Stimulated activated CD4-positive, alpha-beta T cell treated with anti-CD3 and anti-CD28 coated beads, Interleukin-15, amount 100 ng/mL, for 1 hour (primary cell): ENCODE measurements at places on chromosomes 2 and 18.

GRCh38 chr2:157790780-157791179 lies 85.3 kb downstream of the ACVR1 start:
- DNase-seq: no peak

DNA sequence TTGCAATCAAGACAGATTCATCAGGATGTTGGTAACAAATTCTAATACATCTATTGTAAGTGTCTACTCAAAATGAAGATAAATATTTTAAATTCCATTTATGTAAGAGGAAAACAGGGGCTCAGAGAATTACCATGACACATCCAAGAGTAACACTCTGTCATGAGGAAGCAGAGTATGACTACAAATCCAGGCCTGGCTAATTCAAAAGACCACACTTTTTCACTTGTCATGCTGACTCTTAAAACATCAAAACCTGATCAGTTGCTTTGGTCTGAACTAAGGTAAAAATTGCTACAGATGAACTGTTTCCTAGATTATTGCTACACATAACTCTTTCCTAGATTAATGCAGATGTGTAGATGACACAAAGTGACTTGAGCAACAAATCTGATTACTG lies 880.6 kb downstream of the TSN start:
- DNase-seq: no peak

DNA sequence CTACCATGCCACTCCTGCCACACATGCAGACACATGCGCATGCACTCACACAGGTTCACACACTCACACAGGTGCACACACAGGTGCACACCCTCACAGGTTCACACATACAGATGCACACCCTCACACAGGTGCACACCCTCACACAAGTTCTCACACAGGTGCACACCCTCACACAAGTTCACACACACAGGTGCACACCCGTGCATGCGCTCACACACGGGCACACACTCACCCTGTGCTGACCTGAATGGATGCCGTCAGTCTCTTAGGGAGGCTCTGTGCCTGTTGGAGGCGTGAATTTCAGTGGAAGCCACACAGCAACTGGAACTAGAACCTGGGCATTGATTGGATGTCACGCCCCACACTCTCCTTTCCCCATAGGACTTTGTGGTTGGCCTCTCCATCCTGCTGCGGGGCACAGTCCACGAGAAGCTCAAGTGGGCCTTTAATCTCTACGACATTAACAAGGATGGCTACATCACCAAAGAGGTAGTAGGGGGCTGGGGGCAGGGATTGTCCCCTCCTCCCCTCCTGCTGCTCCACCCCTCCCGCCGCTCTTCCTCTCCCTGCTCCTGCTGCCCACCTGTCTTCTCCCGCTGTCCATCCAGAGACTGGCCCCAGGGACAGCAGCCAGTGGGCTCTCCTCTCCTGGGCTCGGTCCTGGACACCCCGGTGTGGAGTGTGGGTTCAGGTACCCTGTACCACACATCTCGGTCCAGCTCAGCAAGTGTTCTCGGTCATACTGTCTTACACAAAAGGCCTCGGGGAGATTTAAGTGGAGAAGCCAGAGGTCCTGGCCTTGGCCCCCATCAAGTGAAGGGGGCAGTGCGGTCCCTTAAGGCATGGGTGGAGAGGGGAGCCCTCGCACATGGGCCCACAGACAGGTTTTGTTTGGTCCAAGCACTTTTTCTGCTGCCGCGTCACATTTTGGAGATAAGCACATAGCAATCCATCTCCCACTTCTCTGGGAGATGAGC lies 21.0 kb upstream of the FAHD2A start:
- no peak for DNase-seq

- no peak for DNase-seq
These were observed 1128.2 kb downstream of the BCL11A start for GRCh38 chr2:59425247-59425646.

- no peak for DNase-seq
These were observed 630.7 kb upstream of the HS6ST1 start for GRCh38 chr2:128949360-128949759.

- DNase-seq: no peak
These were observed 165.0 kb upstream of the SMIM21 start for GRCh38 chr18:75592527-75592926.

DNA sequence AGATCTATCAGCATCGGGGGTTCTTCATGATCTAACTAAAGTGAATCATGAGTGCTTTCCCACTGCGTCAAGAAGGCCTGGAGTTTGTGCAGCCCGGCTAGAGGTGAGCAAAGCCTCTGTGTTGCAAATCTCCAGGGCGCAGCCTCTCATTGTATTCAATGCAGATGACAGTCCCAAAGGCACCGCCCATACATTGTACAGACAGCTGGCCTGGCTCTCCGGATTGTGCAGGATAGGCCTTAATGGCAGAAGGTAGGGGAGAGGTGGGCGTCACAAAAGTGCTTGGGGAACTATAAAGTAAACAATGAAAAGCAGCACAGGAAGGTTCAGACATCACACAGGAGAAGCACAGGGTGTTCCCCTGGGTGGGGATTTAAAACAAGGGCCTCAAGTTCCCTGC lies 907 bp upstream of the GYPC start:
- DNase-seq: no peak

DNA sequence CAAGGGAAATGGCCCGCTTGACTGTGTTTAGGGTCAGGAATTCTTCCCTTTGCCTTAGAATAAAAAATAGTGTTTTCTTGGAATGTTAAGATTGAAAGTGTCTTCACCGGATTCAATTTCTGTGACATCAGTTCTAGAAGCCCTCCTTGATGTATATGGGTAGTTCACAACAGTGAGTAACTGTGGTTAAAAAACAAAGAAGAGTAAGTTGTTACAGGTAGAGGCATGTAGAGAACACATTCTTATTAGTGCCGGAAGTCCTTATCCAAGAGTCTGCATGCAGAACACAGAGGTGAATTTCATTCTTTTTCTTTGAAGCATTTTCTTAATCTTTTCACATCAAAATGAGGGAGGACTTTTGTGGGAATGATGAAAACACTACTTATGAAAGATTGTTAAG lies 105.5 kb downstream of the FMNL2 start:
- no peak for DNase-seq

- DNase-seq: no peak
These were observed 39.7 kb downstream of the ADI1 start for GRCh38 chr2:3479430-3480320.

DNA sequence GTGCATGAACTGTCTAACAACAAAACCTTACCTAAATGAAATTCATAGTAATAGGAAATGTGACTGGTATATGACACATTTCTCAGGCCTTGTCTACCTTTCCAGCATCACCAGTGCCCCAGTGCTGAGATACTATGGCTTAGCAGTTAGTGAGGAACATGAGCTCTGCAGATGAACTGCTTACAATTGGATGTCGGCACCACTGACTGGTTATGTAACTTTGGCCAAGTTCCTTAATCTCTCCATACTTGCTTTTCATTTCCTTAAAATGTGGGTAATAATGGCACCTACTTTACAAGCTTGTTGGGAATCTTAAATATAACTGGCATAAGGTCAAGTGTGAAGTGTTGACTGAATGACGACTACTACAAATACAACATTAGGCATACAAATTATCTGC lies 136.3 kb downstream of the OLA1 start:
- no peak for DNase-seq

DNA sequence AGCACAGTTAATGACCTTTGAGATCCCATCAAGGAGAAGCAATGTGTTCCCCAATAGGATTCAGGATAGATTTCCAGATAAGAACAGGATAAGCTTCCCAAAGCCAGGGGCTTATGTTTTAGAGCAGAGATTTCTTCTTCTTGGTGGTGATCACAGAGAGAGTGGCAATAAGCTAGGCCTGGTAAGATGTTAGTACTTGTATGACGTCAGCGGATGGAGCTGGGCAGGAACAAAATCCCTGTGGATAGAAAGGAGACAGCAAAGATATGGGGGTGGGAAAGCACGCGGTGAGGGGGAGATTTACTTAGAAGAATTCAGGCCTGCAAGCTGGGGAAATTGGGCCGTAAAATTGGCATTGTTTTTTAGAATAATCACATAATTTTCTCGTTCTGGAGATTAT lies 323.0 kb downstream of the MTX2 start:
- no peak for DNase-seq

GRCh38 chr2:152222975-152223637 lies 47.5 kb upstream of the STAM2 start:
- DNase-seq: no peak

GRCh38 chr2:231708773-231709635 lies 679 bp downstream of the PTMA start:
- peak; percentile 44 for DNase-seq

DNA sequence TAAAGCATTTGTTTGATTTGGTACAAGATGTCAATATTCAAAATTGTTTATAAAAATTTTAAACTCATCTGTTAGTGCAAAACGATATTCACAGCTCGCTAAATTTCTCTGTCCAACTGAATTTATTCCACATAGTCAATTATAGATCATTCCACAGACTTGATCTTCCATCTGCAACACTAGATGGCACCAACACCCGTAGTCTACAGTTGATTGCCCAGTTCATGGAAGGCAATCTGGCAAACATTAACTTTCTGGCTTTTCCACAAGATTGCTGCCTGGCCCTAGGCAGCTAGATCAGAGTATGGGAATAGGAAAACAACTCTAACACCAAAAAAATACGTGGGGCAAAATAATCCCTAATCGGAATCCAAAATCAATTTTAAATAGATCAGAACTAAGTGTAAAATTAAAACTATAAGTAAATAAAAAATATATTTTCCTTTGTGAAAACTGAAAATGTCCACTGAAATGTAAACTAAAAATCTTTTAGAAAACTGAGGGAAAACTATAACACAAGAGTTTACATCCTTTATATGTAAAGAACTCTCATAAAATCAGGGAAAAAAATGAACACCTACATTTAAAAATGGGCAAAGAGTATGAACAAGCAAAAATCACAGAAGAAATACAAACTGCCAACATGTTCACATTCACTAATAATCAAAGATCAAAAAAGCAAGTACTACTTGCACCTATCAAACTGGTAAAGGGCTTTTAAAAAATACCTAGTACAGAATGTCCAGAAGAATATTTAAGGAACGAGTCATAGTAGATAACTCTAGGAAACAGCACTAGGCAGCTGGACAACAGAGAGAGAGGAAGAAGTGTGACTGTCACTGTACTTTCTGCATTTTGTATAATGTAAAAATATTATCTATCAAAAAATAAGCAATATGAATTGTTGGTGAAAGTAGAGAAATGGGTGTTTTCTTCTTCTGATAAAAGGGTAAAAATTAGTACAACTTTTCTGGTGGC lies 35.0 kb downstream of the RTN4 start:
- no peak for DNase-seq

DNA sequence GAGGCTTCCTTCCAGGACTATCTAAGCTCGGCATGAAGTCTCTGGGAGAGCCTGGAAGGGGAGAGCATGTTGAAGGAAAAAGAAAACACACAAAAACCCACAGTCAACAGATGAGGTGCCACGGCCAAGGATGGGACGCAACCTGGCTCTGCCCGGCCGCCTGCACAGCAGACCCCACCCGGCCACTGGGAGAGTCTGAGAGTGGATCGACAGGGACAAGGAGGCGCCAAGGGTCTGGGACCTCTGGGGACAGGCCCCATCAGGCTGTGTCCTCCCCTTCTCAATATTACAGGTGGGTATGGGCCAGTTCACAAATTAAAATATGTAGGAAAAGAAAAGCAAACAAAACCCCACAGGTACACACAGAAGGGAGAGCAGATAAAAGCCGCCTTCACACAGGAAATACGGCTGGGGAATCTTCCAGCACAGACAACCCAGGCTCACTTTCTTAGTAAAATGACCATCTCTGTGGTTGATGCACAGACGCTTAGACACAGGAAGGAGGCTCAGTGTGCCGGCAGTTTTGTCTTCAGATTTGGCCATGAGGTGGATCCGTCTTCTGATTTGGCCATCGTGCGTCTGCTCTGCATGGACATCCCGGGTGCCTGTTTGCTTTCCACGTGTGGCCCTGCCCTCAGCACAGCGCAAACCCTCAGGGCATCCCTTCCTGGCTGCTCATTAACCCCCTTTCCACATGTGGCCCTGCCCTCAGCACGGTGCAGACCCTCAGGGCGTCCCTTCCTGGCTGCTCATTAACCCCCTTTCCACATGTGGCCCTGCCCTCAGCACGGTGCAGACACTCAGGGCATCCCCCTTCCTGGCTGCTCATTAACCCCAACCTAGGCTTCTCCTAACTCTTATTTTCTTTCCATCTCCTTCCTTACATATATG lies 138.4 kb downstream of the EIPR1 start:
- DNase-seq: no peak

GRCh38 chr2:162368494-162368893 lies 24.6 kb downstream of the GCA start:
- DNase-seq: no peak
